ENCODE measurements at places on chromosomes 7 and 10.

DNA sequence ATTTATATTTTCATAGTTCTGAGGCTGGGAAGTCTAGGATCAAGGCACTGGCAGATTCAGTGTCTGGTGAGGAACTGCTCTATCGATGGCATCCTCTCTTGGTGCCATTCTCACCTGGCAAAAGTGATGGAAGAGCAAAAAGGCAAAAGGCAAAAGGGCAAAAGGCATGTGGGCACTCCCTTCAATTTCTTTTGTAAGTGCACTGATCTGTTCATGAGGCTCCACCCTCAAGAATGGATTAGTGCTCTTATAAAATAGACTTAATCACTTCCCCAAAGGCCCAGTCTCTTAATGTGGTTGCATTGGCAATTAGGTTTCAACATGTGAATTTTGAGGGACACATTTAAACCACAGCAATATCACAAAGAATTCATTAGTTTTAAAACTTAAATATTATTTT, 16.1 kb downstream of the TAS2R60 start:
- H3K4me1 ChIP-seq: peaks cover 14% of the 10 kb centered on the region
- no peaks in the 10 kb centered on the region for H3K27me3 ChIP-seq
- no peak overlapping the region for H3K27ac ChIP-seq
- DNase-seq: no peak
- H3K36me3 ChIP-seq: no peaks in the 10 kb centered on the region

GRCh38 chr7:17487343-17487742, 188.9 kb downstream of the AHR start:
- no peaks in the 10 kb centered on the region for H3K4me1 ChIP-seq
- H3K36me3 ChIP-seq: no peaks in the 10 kb centered on the region
- DNase-seq: no peak

- no peaks in the 10 kb centered on the region for H3K36me3 ChIP-seq
- H3K4me1 ChIP-seq: peaks cover 20% of the 10 kb centered on the region
- no peaks in the 10 kb centered on the region for H3K27me3 ChIP-seq
- DNase-seq: peak; percentile 87
- no peak overlapping the region for H3K4me3 ChIP-seq
These were observed 67.5 kb downstream of the PARP12 start for GRCh38 chr7:139995017-139995915.

DNA sequence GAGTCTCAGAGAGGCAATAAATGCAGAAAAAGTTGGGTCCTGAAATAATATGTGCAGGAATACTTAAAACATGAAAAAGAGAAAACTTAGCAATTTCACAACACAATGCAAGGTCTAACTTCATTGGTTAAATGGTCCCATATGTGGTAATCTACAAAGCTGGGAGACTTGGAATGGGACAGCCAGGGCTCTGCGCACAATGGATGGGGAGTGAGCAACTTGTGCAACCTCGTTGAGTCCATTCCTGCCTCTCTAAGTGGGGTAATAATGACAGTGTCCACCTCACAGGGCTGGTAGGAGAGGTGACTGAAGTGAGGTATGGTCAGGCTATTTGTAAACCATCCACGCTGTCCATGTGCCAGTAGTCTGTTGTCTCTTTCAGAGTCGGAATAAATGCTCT, 11.8 kb upstream of the EMX2 start:
- no peak for DNase-seq
- H3K4me3 ChIP-seq: no peak overlapping the region
- no peaks in the 10 kb centered on the region for H3K4me1 ChIP-seq
- peaks cover 45% of the 10 kb centered on the region for H3K27me3 ChIP-seq
- H3K36me3 ChIP-seq: no peaks in the 10 kb centered on the region

GRCh38 chr10:74282848-74283210, 131.8 kb downstream of the ADK start:
- H3K36me3 ChIP-seq: no peaks in the 10 kb centered on the region
- peaks cover 4% of the 10 kb centered on the region for H3K4me1 ChIP-seq
- no peak overlapping the region for H3K27ac ChIP-seq

GRCh38 chr7:79290841-79291497, 162.5 kb downstream of the MAGI2 start:
- no peaks in the 10 kb centered on the region for H3K27me3 ChIP-seq
- no peaks in the 10 kb centered on the region for H3K36me3 ChIP-seq
- H3K27ac ChIP-seq: no peak overlapping the region
- no peak overlapping the region for H3K4me3 ChIP-seq
- DNase-seq: peak; percentile 70

DNA sequence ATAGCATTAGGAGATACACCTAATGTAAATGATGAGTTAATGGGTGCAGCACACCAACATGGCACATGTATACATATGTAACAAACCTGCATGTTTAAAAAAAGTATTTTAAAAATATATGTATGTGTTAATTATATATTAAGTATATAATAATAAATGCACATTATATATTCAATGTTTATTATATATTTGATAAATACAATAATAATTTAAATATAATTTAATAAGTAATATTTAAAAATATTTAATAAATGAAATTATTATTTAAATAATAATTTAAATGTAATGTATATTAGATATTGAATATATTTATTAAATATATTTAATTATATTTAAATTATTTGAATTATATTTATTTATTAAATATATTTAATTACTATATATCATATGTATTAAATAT, 661.3 kb upstream of the COBL start:
- H3K27me3 ChIP-seq: no peaks in the 10 kb centered on the region
- H3K4me3 ChIP-seq: no peak overlapping the region
- no peak for DNase-seq
- no peak overlapping the region for H3K27ac ChIP-seq
- no peaks in the 10 kb centered on the region for H3K4me1 ChIP-seq

DNA sequence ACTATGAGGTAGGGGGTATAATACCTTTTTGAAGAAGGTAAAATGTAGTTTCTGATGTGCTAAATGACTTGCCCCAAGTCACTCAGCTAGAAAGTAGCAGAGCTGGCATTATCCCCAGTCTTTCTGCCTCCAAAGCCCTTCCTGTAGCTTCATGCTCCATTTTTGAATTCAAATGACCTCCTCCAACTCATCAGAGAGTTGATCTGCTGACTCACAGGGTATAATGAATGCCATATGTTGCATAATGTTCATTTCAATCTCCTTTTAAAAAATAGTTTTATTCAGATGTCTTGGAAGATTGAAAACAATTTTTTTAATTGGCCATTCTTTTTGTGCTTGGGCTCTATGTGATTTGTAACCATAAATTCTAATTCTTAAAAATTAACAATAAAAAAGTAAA, 272.8 kb upstream of the IMMP2L start:
- no peaks in the 10 kb centered on the region for H3K27me3 ChIP-seq
- peaks cover 3% of the 10 kb centered on the region for H3K36me3 ChIP-seq
- no peak overlapping the region for H3K27ac ChIP-seq
- H3K4me3 ChIP-seq: no peak overlapping the region
- H3K4me1 ChIP-seq: no peaks in the 10 kb centered on the region

GRCh38 chr7:118245267-118246040, 20.9 kb downstream of the ANKRD7 start:
- no peaks in the 10 kb centered on the region for H3K27me3 ChIP-seq
- H3K4me1 ChIP-seq: no peaks in the 10 kb centered on the region
- H3K4me3 ChIP-seq: no peak overlapping the region
- H3K36me3 ChIP-seq: no peaks in the 10 kb centered on the region

- no peaks in the 10 kb centered on the region for H3K4me1 ChIP-seq
- no peak overlapping the region for H3K4me3 ChIP-seq
- H3K36me3 ChIP-seq: no peaks in the 10 kb centered on the region
These were observed 17.1 kb downstream of the TRIM24 start for GRCh38 chr7:138477081-138477578.

- H3K36me3 ChIP-seq: peaks cover 6% of the 10 kb centered on the region
- peaks cover 2% of the 10 kb centered on the region for H3K4me1 ChIP-seq
- H3K4me3 ChIP-seq: no peak overlapping the region
- no peak overlapping the region for H3K27ac ChIP-seq
- peak; percentile 34 for DNase-seq
These were observed 45.2 kb downstream of the LRRC20 start for GRCh38 chr10:70337201-70337651.

GRCh38 chr7:1458683-1459511, at the start of gene MICALL2:
Gene MICALL2, minus strand, starts transcription at chr7:1459470. Its CDS starts 144 bp downstream, at chr7:1459326.
- peak; percentile 85 for DNase-seq
- peaks cover 41% of the 10 kb centered on the region for H3K4me1 ChIP-seq
- no peaks in the 10 kb centered on the region for H3K27me3 ChIP-seq
- peak within 1 kb of the TSS; percentile 79 for H3K4me3 ChIP-seq

DNA sequence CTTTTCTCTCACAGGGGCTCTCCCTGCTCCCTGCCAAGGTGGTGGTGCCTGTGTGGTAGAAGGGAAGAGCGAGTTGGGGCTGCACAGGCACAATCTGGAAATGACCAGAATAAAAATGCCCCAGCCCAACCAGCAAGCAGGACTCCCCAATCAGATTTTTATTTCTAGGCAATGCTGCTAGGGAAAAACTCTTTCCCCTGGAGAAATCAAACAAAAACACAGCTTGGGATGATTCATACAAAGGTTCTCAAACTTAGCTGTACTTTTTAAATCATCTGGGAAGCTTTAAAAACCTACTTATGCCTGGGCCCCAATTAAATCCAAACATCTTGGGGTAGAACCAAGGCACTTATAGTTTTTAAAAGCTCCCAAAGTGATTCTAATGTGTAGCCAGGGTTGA, 243.2 kb downstream of the HTR7 start:
- DNase-seq: no peak
- H3K4me1 ChIP-seq: no peaks in the 10 kb centered on the region
- no peaks in the 10 kb centered on the region for H3K36me3 ChIP-seq
- H3K27me3 ChIP-seq: no peaks in the 10 kb centered on the region
- H3K27ac ChIP-seq: no peak overlapping the region

GRCh38 chr7:44145969-44146911, 5.1 kb upstream of the MYL7 start:
- peaks cover 40% of the 10 kb centered on the region for H3K27me3 ChIP-seq
- DNase-seq: peak; percentile 12
- peak overlapping the region; percentile 43 for H3K4me3 ChIP-seq
- H3K36me3 ChIP-seq: no peaks in the 10 kb centered on the region
- H3K4me1 ChIP-seq: peaks cover 10% of the 10 kb centered on the region

- peaks cover 6% of the 10 kb centered on the region for H3K4me1 ChIP-seq
- H3K36me3 ChIP-seq: no peaks in the 10 kb centered on the region
- DNase-seq: peak; percentile 62
- peak overlapping the region; percentile 58 for H3K27ac ChIP-seq
- H3K4me3 ChIP-seq: peak overlapping the region; percentile 68
These were observed 57.1 kb upstream of the PCGF5 start for GRCh38 chr10:91163269-91163868.

DNA sequence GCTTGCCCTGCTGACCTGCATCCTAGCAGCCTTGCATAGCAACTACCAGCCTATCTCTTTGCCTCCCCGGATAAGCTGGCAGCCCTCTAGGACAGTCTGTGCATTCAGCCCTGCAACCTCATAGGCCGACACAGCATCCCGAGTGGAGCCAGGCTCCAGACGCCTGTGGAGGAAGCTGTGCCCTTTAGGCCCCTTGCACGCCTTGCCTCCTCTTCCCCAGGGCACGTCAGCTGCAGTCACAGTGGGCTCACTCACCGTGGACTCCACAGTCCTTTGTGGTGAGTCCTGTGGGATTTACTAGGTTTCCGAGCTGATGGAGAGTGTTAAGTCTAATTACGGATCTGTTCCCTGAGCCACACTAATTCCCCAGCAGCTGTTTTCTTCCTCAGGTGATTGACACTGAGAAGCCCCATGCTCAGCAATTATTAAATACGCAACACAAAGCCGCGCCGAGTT, 540.0 kb downstream of the TCERG1L start:
- no peak overlapping the region for H3K27ac ChIP-seq
- no peak overlapping the region for H3K4me3 ChIP-seq
- H3K27me3 ChIP-seq: no peaks in the 10 kb centered on the region
- no peak for DNase-seq
- H3K36me3 ChIP-seq: no peaks in the 10 kb centered on the region

- H3K4me3 ChIP-seq: no peak overlapping the region
- no peaks in the 10 kb centered on the region for H3K36me3 ChIP-seq
- DNase-seq: no peak
- no peaks in the 10 kb centered on the region for H3K27me3 ChIP-seq
- H3K27ac ChIP-seq: no peak overlapping the region
These were observed 355.9 kb downstream of the KCNMA1 start for GRCh38 chr10:77281719-77282118.

DNA sequence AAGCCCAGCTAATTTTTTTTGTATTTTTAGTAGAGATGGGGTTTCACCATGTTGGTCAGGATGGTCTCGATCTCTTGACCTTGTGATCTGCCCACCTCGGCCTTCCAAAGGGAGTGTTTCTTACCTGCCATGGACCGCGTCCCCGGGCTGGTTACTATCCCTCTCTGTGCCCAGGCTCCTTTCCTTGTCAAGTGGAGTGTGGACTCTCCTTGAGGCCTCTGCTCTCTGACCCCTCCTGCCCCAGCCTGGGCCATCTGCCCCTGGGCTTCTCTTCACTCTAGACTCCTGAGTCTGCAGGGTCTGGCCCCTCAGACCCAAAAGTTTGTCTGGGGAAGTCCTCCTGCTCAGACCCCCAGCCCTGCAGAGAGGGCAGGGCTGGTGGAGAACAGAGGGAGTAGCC, 20.7 kb downstream of the NEURL1 start:
- H3K4me3 ChIP-seq: no peak overlapping the region
- peaks cover 4% of the 10 kb centered on the region for H3K4me1 ChIP-seq
- H3K27me3 ChIP-seq: peaks cover 56% of the 10 kb centered on the region
- H3K27ac ChIP-seq: no peak overlapping the region

- H3K36me3 ChIP-seq: no peaks in the 10 kb centered on the region
- DNase-seq: peak; percentile 38
- no peaks in the 10 kb centered on the region for H3K27me3 ChIP-seq
- peaks cover 3% of the 10 kb centered on the region for H3K4me1 ChIP-seq
These were observed 1.0 kb downstream of the CPED1 start for GRCh38 chr7:120989257-120990220.

DNA sequence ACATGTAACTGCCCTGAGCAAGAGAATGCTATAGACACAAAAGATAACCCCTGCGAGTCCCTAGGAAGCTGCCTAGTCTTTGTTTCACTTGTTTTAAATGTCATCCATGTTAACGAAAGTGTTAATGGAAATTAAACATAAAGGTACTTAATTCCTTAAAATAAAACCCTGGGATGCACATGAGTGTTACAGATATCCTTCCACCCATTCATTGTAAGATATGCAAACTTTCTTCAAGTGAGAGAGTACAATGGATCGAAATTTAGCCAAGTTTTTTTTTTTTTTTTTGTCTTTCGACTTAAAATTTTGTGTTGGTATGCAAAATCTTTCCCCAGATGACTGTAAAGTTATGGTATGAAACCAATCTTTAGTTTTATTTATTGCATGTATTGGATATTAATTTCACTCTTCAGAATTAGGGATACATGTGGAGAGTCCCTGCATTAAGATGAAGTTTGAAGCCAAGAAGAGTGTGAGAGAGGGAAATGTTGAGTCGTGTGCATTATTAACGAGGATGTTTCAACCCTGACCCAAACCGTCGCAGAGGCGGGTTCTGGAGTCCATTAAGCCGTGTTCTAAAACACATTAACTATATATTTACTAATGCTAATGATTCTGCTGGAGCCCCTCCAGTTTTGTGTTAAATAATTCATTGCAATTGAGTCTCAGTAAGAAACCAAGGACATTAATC, 1.6 kb downstream of the CDK14 start:
- H3K4me1 ChIP-seq: peaks cover 2% of the 10 kb centered on the region
- no peaks in the 10 kb centered on the region for H3K27me3 ChIP-seq
- no peak for DNase-seq
- H3K36me3 ChIP-seq: no peaks in the 10 kb centered on the region

- DNase-seq: peak; percentile 35
- no peaks in the 10 kb centered on the region for H3K27me3 ChIP-seq
- H3K4me3 ChIP-seq: no peak overlapping the region
- H3K27ac ChIP-seq: no peak overlapping the region
- peaks cover 1% of the 10 kb centered on the region for H3K4me1 ChIP-seq
These were observed 78.6 kb downstream of the LCOR start for GRCh38 chr10:96910488-96911395.
